Thoracic aorta (tissue), 2 donors: ENCODE measurements at places on chromosomes 7 and 10. TPM values are rescaled to one million over a fixed set of nuclear protein-coding genes. Genes with fewer than 3 reads are reported as not detected.

GRCh38 chr10:49138361-49138891, 4.6 kb upstream of the FAM170B start:
- peak overlapping the region; percentile 10 for H3K27ac ChIP-seq
- H3K36me3 ChIP-seq: no peaks in the 10 kb centered on the region
- H3K27me3 ChIP-seq: no peaks in the 10 kb centered on the region
- H3K4me1 ChIP-seq: peaks cover 13% of the 10 kb centered on the region

Gene LGI1
- total RNA-seq: 4.7 TPM

DNA sequence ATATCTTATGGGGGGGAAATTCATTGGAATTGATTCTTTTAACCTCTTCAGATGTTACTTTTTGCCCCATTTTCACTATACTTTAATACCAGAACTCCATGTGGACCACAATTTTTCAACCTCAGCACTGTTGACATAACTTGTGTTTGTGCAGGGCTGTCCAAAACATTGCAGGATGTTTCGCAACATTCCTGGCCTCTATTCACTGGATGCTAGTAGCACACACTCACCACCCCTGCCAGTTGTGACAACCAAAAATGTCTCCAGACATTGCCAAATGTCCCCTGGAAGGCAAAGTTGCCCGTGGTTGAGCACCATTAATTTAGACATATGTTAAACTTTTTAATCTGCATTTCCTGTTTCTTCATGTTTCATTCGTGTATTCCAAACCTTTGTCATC, 234.7 kb downstream of the GFRA1 start:
- no peak overlapping the region for H3K27ac ChIP-seq
- DNase-seq: peak; percentile 40
- H3K4me1 ChIP-seq: peaks cover 15% of the 10 kb centered on the region
- no peaks in the 10 kb centered on the region for H3K36me3 ChIP-seq
- H3K4me3 ChIP-seq: no peak overlapping the region

Gene GRB10
- 59.2 TPM for total RNA-seq

DNA sequence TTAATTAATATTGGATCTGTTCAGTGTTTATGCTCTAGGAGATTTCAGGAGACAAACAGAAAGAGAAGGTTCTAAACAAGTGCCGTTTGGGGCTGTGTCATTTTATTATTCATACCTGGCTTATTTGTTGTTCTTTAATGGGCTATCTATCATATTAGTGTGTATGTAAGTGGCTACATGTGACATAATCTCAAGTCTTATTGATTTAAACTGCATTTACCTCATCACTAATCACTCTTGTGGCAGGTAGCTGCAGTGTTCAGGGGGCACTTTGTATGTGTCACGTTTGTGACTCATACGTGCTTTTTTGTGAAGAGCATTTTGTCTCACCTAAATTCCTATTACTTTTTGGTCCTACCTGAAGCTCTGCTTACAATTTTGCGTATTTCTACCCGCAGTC, 95.4 kb downstream of the EXOC4 start:
- no peaks in the 10 kb centered on the region for H3K27me3 ChIP-seq
- no peak overlapping the region for H3K27ac ChIP-seq
- H3K4me1 ChIP-seq: no peaks in the 10 kb centered on the region
- no peak overlapping the region for H3K4me3 ChIP-seq

Gene VWC2
- total RNA-seq: not detected

Gene CALML3
- not detected for total RNA-seq

GRCh38 chr10:113097036-113097435, 147.0 kb downstream of the TCF7L2 start:
- H3K27ac ChIP-seq: peak overlapping the region; percentile 31
- H3K27me3 ChIP-seq: no peaks in the 10 kb centered on the region
- H3K36me3 ChIP-seq: peaks cover 3% of the 10 kb centered on the region
- H3K4me1 ChIP-seq: peaks cover 2% of the 10 kb centered on the region

- no peak for DNase-seq
- H3K36me3 ChIP-seq: peaks cover 4% of the 10 kb centered on the region
These were observed 57.4 kb upstream of the CASD1 start for GRCh38 chr7:94452239-94452638.

DNA sequence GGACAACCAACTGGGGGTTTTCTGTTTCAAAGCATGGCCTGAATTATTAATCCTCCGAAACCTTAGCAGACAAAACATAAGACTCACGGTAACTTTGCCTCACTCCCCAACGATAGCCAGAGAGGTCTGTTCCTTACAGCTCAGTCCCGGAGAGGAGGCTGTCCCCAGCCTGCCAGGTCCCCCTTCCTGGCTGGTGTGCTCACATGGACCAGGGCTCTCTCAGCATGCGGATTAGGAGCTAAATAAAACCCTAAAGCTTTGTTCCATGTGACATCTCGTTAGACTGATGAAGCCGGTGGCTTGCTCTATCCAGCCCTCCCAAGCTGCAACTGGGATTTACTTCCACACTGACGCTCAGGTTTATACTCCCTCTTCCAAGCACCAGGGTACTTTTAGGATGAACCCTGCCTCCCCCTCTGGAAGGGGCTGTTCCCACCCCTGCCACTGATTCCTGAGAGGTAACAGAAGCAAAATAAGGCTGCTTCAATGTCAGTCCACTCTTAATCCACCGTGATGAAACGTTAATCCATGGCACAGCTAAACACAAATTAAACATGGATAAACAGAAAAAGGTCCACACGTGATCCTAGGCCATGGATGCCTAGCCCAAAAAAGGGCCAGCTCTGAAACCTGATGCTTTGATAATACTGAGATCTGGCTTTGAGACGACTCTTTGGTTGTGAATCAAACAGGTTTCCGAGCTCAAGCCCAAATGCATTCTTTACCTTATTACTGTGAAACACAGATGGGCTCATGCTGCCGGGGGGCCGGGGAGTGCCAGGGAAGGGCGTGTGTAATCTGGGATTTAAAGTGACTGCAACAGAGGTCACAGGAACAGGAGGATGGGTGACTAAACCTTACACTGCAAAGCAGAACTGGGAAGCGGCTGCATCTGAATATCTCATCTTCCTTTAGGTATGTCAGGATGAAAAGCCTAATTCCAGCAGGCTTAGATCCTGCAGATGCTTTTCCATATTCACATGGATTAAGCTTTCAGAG, 86.2 kb downstream of the ZRANB1 start:
- H3K36me3 ChIP-seq: no peaks in the 10 kb centered on the region
- DNase-seq: no peak
- no peaks in the 10 kb centered on the region for H3K27me3 ChIP-seq
- H3K4me3 ChIP-seq: peak overlapping the region; percentile 7
- H3K4me1 ChIP-seq: peaks cover 29% of the 10 kb centered on the region
- peak overlapping the region; percentile 62 for H3K27ac ChIP-seq
